Stimulated activated CD8-positive, alpha-beta memory T cell treated with anti-CD3 and anti-CD28 coated beads, Interleukin-7, amount 100 ng/mL, for 1 hour (primary cell): ENCODE measurements at places on chromosomes 1 and 21.

- no peak for DNase-seq
These were observed 90.7 kb downstream of the MAB21L3 start for GRCh38 chr1:116201911-116202310.

GRCh38 chr1:107378866-107379265, 238.0 kb downstream of the NTNG1 start:
- DNase-seq: no peak

DNA sequence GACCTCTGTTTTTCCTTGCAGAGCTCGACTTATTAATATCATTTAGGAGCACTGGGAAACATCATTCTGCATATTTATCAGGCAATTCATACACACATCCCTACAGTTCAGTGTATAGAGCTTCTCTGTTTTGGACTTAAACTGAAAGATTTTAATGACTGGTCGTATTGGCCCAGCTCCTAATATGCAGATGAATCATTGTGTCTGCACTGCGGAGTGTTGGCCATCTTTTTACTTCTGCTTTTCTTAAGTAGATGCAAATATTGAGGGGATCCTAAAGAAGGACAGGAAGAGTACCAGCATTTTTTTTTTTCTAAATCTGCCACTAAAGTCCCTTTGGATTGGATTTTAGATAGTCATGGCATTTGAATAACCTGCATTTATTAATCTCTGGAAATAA, 154.8 kb downstream of the BACH1 start:
- no peak for DNase-seq

- DNase-seq: no peak
These were observed 50.7 kb downstream of the KMO start for GRCh38 chr1:241582921-241583321.

- DNase-seq: no peak
These were observed 53.3 kb upstream of the FAM89A start for GRCh38 chr1:231093156-231093922.

DNA sequence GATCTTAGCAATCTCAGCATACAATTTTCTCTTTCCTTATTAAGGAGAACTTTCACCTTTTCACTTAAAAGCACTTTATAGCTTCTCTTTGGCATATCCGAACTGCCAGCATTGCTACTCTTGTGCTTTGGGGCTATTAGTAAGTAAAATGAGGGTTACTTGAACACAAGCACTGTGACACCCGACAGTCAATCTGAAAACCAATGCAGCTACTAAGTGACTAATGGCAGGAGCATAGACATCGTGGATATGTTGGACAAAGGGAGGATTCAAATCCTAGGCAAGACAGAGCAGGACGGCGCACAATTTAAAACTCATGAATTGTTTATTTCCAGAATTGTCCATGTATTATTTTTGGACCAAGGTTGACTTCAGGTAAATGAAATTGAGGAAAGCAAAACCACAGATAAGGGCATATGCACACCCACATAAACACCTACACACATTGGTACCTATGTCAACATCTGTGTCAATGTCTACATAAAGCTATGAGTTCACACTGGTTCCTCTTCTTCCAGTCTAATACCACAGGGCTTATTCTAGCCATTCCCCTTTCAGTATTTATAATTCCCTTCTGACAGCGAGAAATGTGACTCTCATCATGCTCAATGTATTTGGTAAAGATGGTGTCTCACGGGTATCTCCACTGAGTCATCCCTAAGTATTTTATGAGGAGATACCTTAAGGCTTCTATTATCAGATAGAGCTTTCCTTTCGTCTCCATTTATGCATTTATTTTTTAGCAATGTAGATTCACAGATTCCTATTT, 75.3 kb upstream of the RALGPS2 start:
- DNase-seq: no peak

- no peak for DNase-seq
These were observed 8.4 kb downstream of the TRAF5 start for GRCh38 chr1:211334986-211335385.

DNA sequence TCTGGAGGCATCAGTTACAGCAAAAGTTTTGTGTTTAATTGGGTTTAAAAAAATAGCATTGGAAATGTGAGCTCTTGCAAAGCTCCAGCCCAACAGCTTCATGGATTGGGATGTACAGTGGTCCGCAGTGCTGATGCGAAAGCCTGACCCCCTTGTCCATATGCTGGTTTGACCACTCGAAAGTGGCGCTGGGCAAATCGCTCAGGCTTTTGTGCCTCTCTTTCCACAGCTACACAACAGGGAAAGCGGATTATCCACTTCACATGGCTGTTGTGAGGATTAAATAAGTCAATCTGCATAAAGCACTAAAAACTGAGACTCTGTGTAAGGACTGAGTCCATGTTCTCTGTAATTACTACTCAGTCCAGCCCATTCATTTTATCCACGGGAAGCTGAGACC, 57.2 kb downstream of the HUNK start:
- DNase-seq: no peak

DNA sequence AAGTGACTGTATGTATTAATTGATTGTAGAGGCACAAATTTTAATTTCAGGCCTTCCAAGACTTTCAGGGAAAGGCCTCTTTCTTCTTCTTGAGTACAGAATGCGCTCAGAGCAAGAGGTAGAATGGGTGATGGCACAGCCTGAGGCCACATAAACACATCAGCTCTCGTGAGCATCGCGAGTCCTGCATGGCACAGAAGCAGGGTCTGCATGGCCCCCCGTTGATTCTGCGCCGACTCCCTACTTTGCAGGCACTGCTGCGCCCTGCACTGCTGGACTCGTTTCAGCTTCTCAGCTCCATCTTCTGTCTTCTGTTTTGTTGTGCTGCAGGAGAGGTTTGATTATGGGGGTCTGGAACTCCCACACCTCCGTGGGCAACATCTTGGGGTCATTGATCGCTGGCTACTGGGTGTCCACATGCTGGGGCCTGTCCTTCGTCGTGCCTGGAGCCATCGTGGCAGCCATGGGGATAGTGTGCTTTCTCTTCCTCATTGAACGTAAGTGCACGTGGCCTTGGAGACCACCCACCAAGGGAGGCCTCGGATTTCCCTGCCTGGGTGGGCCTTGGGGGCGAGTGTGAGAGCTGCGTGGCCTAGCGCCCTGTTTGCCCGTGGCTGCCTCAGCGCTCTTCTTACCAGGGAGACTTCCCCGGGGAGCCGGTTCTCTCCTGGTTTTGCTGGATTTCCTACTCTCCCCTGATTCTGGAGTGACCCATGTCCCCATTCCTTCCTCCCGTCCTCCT, 29.6 kb downstream of the SLC37A1 start:
- DNase-seq: no peak

GRCh38 chr1:26907071-26907917, 6.5 kb downstream of the NR0B2 start:
- no peak for DNase-seq

DNA sequence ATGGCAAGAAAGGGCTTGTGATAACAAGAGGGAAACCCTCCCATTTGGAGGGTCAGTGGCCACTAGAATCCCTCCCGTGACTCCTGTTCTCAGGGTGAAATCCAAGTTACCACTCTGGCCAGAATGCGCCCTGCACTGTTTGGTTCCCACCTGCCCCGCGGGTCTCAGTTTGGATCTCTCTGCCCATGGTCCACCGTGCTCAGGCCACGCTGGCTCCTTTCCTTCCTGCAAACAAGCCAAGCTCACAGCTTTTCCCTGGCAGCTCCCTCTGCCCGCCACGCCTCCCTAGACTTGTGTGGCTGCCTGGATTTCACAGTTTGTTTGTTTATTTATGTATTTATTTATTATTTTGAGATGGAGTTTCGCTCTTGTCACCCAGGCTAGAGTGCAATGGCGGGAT, 179.5 kb upstream of the VAMP3 start:
- DNase-seq: no peak

DNA sequence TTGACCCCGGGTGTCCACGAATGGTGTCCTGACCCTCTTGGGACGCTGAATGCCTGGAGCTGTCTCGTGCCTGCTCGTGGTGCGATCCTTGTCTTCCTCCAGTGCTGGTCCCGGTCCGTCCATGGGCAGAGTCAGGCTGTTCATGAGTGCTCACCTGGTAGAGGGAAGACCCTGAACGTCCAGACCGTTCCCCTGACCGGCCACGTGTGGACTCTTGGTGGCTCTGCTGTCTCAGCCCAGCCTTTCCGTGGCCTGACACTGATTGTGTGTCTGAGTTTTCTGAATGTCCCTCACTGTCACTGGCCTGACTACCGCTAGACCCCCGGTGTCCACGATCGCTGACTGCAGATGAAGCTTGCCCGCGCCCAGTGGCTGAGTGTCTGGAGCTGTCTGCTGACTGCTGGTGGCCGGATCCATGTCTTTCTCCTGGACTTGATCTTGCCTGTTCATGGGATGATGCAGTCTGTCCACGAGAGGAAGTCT, 11.7 kb downstream of the FLG start:
- no peak for DNase-seq

DNA sequence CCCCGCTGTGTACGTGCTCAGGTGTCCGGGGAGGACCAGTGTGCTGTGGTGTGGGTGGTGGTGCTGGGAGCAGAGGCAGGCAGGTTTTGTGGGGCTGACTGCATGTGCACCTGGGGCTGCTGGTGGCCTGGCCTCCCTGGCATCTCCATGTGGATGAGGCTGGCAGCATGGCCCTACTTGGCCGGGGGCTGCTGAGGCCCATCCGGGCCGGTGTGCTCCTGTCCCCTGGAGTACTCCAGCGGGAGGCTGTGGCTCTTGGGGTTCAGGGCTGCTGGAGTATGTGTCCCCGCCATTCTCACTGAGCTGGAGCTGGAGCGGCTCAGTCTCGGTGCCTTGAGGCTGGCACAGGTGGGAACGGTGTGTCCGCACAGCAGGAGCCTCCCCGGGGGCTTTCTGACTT, 20.8 kb upstream of the PEX10 start:
- no peak for DNase-seq

DNA sequence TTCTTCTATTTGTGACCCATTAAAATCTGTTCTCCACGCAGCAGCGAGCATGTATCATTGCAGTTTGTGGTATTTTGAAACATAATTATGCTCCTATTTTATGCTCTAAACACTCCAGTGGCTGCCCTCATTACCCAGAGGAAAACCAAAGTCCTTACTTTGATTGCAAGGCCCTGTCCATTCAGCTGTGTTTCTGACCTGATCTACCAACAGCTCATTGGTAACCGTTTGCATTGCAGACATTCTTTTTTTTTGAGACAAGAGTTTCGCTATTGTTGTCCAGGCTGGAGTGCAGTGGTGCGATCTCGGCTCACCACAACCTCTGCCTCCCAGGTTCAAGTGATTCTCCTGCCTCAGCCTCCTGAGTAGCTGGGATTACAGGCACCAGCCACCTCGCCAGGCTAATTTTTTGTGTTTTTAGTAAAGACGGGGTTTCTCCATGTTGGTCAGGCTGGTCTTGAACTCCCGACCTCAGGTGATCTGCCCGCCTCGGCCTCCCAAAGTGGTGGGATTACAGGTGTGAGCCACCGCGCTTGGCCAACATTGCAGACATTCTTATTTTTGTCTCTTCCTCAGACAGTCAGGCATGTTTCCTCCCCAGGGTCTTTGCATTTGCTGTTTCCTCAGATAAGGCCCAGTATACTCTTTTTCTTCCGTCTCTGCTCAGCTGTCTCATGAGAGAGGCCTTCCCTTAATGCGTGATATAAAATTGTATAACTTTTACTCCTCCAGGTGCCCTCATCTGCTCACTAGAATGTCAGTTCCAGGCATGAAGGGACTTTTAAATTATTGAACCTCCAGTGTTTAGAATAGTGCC, 32.5 kb downstream of the THRAP3 start:
- no peak for DNase-seq

GRCh38 chr1:178209935-178210334, 116.0 kb downstream of the RASAL2 start:
- DNase-seq: no peak

GRCh38 chr1:21192284-21192683, 15.6 kb upstream of the EIF4G3 start:
- no peak for DNase-seq

GRCh38 chr1:28680151-28680550, 11.6 kb downstream of the GMEB1 start:
- no peak for DNase-seq

DNA sequence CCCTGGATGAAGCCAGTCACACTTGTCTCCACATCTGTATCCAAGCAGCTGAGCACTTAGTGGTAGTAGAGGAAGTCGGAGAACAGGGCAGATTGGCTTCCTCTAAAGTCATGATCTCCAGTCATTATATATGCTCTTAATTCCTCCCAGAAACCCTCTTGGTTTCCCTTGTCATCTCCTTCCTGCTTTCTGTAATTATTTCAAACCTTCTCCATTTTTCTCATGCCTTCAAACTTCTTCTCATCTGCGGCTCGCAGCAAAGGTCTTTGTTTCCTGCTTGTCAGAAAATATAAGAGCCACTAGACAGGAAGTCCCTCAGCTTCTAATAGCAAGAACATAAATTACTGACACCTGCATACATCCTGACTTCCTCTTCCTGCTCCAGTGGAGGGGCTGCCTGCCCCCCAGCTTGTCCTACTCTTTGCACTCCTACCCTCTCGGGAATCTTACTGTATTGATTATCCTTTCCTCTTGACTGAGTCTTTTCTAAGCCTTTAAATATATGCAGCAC, 124.6 kb upstream of the NGF start:
- DNase-seq: no peak

DNA sequence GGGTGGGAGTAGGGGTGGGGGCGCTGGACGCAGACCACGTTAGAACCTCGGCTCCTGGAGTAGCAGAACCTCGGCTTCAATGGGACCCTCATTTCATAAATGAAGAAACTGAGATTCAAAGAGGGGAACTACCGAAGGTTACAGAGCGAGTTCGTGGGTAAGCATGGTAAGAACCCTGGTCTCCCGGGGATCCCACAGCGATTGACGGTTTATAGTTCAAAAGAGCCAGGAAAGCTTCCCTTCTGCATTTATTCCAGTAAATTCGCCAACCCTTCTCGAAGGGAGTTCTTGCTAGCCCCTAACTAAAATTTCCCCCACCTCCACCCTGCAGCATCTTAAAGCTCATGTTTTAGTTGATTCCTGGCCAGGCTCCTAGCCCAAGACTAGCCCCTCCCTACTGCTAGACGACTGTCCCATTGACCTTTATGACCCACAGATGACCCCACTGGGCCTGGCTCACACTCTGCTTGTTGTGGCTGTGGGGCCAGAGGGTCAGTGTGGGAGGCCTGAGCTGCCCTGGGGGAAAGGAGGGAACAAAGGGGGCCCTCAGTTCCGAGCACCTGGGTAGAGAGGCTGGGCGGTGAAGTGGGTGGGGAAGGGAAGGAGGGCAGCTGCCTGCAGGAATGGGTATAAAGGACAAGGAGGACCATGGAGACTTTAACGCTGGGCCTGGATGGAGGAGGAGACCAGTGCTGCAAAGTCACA, 558 bp upstream of the KIF21B start:
- DNase-seq: no peak

GRCh38 chr1:225341642-225342041, 86.2 kb downstream of the LBR start:
- DNase-seq: no peak

DNA sequence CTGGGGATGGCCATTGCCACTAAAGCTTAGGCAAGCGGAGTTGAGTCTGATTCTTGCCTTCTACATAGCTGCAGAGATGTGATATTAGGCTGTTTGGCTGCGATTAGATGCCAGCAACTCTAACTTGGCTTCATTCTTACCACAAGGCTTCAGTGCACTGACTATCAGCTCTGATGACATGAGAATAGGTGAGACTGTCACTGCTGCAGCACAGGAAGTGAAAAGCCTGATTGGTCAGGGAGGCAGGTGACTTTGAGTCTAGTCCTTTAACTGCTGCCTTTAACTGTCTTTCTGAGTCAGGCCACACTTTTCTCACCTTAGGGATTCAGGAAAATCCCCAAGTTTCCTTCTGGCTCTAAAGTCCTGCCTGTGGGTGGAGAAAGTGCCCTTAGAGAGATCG, 14.1 kb upstream of the PLXNA2 start:
- DNase-seq: no peak

GRCh38 chr1:237140986-237141385, 99.0 kb downstream of the RYR2 start:
- DNase-seq: no peak
